CD8-positive, alpha-beta memory T cell (primary cell): ENCODE measurements at places on chromosomes 12 and 14.

DNA sequence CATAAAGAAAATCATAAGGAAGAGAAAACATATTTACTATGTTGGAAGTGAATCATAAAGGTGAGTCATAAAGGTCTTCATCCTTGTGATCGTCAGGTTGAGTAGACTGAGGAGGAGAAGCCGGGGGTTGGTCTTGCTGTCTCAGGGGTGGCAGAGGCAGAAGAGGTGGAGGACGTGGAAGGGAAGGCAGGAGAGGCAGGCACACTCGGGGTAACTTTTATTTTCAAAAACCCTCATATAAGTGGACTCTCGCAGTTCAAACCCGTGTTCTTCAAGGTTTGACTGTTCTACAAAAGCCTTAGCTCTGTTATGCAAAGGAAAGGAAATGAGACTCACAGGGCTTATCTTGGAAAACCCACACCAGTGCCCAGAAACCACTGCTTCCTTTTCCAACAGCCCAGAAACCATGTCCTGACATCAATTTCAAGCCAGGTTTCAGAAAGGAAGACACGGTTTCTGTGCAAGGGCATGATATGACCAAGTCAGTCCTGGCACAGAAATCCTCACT is 14.0 kb downstream of the SMCO2 start:
- no peak for DNase-seq

DNA sequence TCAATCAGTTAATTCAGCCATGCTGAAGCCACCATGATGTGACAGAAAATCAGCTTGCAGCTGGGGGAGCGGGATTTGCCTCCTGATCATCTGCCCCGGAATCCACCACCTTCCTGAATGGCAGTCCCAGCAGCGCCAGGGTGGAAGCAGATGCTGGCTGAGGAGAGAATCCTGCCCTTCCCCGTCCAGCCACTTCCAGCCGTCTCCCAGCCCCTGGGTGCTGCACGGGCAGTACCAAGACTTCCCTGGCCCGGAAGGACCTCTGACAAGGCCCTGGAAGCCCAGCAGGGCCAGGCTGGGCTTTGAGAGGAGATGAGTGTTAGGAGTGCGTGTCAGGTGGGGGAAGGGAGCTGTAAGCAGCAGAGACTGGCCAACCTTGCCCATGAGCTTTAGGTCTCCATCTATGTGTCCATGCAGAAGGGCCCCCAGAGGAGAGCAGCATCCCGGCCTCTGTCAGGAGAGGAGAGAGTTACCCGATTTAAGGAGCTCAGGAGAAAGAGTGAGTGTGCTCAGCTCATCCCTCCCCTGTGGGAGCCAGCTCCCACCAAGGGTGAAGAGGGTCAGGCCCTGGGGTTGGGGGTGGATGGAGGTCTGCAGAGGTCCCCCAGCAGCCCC is 69.3 kb downstream of the EID3 start:
- DNase-seq: no peak

DNA sequence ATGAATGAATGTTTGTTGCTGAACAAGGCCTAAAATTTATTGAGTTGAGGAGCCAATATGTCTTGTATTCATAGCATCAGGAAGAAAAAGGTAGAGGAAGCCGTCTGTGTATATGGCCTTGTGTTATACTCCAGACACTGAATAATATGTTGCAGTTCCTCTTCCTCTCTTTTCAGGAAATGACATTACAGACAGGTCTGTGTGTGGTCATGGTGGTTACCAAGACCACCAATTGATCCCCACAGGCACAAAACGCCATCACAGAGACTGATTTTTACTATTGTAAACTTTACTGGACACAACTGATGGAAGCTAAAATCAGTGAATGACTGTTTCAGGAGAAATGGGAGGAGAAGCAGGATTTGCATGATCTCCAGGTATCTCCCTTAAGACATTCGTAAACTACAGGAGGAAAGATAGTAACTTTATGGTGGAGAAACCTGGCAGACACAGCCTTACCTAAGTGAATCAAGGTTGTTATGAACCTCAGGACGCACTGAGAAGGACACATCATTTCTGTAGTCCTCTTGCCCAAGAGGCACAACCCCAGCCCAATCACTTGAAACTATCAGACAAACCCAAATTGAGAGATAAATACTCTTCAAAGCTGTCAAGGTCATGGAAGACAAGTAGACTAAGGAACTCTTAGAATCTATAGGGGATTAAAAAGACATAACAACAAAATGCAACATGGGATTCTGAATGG is 334.1 kb upstream of the RGS6 start:
- DNase-seq: no peak

GRCh38 chr14:96415559-96415958 is 23.6 kb downstream of the AK7 start:
- no peak for DNase-seq

- no peak for DNase-seq
These were observed 326.2 kb upstream of the RGS6 start for GRCh38 chr14:71606064-71606463.

DNA sequence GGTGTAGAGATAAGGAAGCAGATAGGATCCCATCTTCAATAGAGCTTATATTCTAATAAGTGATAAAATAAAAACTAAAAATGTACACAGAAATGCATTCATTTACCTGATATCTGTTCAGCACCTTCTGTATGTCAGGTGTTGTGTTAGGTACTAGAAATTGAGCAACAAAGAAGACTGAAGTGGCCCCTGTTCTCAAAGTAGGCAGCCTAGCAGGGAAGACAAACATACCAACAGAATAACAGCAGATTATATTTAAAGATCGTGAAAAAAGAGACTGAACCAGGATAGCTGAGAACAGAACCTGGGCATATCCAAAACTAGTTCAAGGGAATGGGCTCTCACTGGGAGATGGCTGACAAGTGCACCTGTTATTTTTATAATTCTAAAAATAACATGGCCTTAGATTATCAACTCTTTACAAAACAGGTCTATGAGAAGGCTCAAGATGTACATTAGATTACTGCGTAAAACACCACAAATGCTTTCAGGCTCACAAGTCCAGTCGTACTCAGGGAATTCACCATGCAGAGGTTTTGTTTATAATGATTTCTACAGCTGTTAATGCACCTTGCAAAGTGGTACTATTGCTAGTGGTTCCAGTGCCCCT is 16.4 kb downstream of the ANO6 start:
- no peak for DNase-seq

- no peak for DNase-seq
These were observed 13.3 kb downstream of the PPP4R3A start for GRCh38 chr14:91496790-91497189.

- no peak for DNase-seq
These were observed 636 bp upstream of the IFNG-AS1 start for GRCh38 chr12:67988601-67989021.

GRCh38 chr12:116406529-116406928 is 129.0 kb upstream of the MED13L start:
- no peak for DNase-seq
